ENCODE measurements at places on chromosomes 12 and 14.
A peak's percentile ranks its signal among the peaks of the same experiment; 100 is the strongest.

DNA sequence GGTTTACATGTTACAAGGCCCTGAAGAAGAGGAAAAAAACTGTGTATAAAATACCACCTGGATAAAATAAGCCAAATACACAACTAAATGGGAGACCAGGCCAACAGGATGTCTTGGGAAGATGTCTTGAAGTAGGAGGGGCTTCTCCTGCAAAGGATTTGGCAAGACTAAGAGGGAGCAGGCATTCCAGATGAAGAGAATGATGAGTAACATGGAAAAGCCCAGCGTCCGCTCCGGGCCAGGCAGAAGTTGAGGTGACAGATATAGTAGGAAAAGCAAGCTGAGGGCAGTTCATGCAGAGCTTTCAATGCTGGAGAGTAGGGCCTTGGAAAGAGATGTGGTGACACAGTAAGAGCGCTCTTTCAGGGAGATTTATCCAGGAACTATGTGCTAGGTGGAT, 16.1 kb upstream of the EIF4B start:
- no peak for DNase-seq

GRCh38 chr12:25784669-25785068, 173.8 kb upstream of the RASSF8 start:
- no peak for DNase-seq

GRCh38 chr14:52960627-52961026, 9.8 kb upstream of the FERMT2 start:
- DNase-seq, result peak; percentile 24

DNA sequence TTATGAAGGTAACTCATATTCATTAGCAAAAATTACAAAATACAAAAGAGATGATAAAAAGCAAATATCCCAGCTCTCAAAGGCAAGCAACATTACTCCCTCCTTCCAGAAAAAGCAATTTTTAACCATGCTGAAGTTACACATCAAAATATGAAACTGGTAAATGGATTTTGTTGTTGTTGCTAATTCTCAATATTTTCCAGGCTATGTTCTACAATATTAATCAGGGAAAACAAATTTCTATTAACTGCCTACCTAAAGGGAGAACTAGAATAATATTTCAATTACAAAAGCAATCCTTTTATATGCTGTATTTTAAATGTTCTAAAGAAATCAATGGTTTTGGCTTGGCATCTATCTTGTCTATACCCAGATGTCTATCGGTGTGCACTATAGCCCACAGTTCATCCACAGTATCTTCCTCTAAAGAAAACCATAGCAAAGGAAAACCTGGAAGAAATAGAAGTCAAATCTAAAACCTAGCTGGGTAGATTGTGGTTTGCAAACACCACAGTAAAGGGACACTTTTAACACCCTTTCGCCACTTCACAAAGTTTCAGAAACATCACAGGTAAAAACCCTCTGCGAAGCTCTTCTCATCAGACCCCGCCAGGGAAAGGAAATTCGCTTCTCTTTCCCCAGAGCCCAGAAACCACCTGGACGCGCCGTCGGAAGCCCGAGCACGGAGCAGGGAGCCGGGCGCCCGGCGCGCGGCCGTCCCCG, 32.0 kb downstream of the TC2N start:
- DNase-seq, result peak; percentile 45

- DNase-seq, result no peak
Observed at GRCh38 chr14:46259536-46259935, 392.0 kb downstream of the RPL10L start.

DNA sequence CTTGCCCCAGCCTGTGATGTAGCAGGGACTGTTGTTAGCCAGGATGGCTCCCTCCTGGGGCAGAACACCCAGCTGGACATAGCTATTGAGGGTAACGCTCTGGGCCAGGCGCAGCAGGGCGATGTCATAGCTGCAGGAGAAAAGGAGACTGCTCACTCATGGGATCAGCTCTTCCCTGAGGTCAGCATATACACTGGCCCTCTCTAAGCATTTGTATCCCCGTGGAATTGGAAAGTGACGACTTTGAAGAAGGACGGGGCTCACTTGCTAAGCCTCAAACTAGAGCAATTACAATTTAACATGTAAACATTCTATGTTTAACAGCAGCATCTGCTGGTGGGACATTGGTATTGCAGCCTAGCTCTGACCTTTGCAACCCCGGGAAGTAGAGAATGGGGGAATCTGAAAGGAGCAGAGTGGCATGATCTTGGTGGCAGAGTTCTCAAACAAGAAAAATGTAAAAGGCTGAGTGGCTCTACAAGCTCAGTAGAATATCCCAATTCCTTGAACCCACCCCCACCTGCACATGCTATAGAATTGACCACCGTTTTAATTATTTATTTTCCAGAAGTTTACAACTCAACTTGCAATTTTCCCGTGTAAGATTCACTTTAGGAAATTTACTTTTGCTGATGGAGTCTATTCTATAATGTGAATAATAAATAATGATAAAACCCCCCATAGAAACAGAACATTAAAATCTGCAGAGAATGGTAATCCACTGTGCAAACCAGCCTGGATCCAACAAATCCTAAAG, 5.0 kb downstream of the CELA1 start:
- DNase-seq, result peak; percentile 85

DNA sequence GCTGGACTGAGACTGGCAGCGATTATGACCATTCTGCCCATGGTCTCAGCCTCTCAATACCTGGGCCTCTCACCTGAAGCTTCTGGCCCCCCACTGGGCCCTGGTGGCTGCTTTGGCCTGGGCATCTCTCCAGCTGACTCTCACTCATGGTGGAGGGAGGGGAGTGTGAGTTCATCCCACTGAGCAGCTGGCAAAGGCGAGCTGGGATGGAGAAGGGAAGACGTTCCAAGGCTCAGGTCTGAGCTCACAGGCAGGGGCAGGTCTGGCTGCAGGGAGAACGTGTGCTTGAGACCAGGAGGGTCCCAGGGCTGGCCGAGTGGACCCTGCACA, 103.5 kb downstream of the TMEM121 start:
- DNase-seq, result no peak

All from CD4-positive, alpha-beta T cell treated with Interleukin-4 for 1 hour (primary cell).